ENCODE measurements at places on chromosomes 3 and 15.
A peak's percentile ranks its signal among the peaks of the same experiment; 100 is the strongest.

DNA sequence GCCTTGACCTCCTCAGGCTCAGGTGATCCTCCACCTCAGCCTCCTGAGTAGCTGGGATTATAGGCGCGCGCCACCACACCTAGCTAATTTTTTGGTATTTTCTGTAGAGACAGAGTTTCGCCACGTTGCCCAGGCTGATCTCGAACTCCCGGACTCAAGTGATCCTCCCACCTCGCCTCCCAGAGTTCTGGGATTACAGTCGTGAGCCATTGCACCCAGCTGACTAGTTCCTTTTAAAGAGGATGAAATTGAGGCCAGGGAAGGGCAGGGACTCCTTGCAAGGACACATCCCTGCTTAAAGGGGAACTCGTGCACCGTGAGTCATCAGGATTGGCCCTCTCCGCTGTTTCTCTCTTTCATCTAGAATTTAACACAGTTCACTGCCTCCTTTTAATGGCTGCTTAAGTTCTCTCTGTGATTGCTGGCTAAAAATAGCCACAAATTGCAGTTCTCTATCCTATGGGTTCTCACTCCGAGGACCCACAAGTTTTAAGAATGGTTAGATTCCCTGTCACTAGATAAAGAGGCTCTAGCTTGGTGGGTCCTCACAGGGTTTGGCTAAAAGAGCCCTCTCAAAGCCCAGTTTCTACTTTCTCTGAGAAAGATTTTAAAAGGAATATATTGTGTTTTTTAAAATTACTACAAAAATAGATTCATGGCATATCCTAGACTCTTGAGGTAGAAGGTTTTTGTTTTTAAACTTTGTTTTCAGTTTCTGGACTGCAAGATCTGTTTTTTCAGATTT is 1.4 kb downstream of the CRTAP start:
- H3K4me3 ChIP-seq, result peak overlapping the region; percentile 74
- H3K27ac ChIP-seq, result peak overlapping the region; percentile 95
- H3K4me1 ChIP-seq, result peaks cover 24% of the 10 kb centered on the region
- peak; percentile 93 for DNase-seq
- no peaks in the 10 kb centered on the region for H3K27me3 ChIP-seq
- peaks cover 5% of the 10 kb centered on the region for H3K36me3 ChIP-seq

DNA sequence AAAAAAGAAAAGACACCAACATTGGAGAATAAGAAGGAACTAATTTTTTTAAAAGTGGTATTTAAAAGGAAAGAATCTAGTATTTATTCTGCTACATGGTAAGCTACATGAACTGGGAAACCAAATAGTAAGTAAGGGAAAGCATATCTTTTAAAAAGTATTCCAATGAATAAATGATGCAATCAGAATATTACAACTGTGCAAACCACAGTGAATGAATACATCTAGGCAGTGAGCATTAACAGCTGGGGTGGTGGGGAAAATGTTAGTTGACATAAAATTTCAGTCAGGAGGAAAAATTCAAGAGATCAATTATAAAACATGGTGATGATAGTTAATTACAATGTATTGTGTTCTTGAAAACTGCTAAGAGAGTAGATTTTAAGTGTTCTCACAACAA is 16.9 kb downstream of the ICE2 start:
- H3K27ac ChIP-seq, result no peak overlapping the region
- H3K4me1 ChIP-seq, result no peaks in the 10 kb centered on the region
- no peaks in the 10 kb centered on the region for H3K36me3 ChIP-seq
- no peaks in the 10 kb centered on the region for H3K27me3 ChIP-seq

GRCh38 chr3:56443372-56443771 is 24.9 kb downstream of the ERC2 start:
- H3K27ac ChIP-seq, result no peak overlapping the region
- DNase-seq, result no peak
- H3K4me3 ChIP-seq, result no peak overlapping the region

DNA sequence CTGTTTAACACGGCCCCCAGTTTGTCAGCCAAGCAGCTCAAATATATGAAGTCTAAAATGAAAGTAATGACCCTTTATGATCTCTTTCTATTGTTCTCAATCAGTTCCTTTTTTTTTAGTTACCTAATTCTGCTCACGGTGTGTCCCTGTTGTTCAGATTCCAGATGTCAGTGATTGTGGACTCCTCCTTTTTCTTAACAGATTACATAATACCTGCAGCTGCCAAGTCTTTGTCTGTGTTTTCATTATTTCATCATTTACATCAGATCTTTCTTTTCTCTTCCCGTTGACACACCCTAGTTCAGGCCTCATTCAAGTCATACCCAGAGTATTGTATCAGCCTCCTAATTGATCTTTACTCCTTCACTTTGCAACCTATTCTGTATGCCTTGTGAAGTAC is 56.1 kb upstream of the SKIL start:
- DNase-seq, result no peak
- peaks cover 46% of the 10 kb centered on the region for H3K36me3 ChIP-seq
- peaks cover 13% of the 10 kb centered on the region for H3K4me1 ChIP-seq
- H3K4me3 ChIP-seq, result no peak overlapping the region
- H3K27me3 ChIP-seq, result no peaks in the 10 kb centered on the region
- H3K27ac ChIP-seq, result peak overlapping the region; percentile 11

- no peak overlapping the region for H3K27ac ChIP-seq
- no peaks in the 10 kb centered on the region for H3K27me3 ChIP-seq
- H3K36me3 ChIP-seq, result no peaks in the 10 kb centered on the region
- no peaks in the 10 kb centered on the region for H3K4me1 ChIP-seq
- H3K4me3 ChIP-seq, result no peak overlapping the region
- no peak for DNase-seq
These were observed 5.9 kb upstream of the TBC1D21 start for GRCh38 chr15:73867426-73867825.
